AG09319 (cell line): ENCODE measurements at places on chromosomes 1 and 21.

DNA sequence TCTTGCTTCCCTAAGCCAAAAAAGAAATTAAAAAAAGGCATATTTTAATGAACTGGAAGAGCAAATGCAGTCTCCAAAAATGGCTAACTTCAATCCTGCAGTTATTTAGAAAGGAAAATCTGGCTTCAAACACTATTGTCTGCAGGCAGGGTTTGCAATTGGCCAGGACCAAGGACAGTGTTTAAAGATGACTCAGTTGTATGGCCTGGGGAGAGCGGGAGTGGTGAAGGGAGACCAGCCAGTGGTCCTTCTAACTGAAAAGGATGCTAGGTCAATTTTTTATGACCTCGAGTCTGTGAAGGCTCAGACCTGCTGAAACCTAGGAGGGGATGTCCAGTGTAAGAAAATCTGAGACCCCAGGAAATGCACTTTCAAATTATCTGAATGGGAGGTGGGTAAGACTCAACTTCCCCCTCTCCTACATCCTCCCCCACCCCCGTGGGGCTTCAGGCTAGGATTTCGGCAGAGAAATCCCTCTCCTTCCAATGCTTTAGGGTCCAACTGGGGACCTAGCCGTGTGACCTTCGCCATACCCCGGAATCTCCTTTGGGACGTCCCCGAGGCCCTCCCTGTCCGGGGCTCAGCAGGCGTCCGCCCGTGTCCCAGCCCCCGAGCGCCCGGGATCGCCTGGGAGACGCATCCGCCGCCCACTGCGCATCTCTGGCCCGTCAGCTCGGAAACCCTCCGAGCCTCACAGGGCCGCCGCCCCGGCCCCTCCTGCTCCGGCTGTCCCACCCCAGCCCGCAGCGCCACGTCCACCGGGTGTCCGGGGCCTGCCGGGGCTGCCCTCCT is 602 bp upstream of the RIMKLA start:
- DNase-seq = no peak

DNA sequence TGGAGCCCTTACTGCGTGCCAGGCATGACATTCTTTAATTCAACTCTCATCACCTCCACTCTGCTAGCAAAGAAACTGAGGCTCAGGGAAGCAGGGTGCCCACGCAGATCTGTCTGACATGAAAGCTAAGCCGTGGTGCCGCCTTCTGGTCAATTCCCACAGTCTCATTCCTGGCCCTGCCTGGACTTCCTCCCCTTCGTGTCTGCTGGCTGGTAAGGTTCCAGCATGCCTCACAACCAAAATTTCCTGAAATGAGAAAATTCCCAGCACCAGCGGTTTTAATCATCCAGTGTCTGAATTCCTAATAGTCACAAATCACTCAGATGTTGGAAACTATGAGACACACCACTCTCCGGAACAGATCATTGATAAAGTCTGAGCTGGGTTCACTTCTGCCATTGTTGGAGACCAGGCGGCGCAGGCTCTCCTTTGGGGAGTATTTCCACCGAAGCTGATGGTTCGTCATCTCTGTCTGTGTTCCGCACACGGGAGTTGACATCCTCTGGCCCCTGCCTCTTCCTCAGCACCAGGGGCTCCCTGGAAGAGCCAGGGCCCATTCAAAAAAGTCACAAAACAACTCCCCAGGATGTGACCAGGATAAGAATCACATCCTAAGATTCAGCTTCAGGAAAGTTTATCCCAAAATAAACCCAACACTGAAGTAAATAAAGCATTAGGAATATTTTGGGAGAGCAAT is 167.7 kb downstream of the PLPP3 start:
- DNase-seq = peak; percentile 40

DNA sequence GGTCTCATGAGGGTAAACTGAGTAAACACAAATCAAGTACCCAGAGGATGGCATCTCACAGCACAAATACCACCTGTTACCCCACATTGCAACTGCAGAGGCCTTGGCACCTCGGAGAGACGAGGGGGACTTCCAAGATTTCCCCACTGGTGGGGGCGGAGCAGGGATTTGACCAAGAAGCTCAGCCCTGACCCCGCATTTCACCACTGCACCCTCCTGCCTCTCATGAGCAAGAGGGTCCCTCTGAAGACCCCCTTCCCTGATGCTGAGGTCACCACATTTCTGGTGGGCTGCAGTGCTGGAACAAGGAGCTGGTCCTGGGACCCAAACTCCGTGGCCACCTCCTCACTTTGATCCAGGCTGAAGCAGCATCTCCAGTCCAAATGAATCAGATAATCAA is 342.4 kb downstream of the NPHP4 start:
- DNase-seq = no peak

DNA sequence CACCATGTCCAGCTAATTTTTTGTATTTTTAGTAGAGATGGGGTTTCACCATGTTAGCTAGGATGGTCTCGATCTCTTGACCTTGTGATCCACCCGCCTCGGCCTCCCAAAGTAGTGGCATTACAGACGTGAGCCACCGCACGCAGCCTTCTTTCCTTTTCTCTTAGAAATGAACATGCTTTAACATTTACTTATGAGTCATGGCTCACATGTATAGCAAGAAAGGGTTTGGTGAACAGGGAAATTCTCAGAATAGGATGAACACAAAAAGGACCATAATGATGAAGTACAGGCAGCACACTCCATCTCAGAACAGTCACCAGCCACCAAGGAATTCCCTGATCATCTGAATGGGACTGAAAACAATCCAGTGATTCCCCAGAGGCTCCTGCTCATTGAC is 9.4 kb upstream of the VAMP4 start:
- DNase-seq = no peak

DNA sequence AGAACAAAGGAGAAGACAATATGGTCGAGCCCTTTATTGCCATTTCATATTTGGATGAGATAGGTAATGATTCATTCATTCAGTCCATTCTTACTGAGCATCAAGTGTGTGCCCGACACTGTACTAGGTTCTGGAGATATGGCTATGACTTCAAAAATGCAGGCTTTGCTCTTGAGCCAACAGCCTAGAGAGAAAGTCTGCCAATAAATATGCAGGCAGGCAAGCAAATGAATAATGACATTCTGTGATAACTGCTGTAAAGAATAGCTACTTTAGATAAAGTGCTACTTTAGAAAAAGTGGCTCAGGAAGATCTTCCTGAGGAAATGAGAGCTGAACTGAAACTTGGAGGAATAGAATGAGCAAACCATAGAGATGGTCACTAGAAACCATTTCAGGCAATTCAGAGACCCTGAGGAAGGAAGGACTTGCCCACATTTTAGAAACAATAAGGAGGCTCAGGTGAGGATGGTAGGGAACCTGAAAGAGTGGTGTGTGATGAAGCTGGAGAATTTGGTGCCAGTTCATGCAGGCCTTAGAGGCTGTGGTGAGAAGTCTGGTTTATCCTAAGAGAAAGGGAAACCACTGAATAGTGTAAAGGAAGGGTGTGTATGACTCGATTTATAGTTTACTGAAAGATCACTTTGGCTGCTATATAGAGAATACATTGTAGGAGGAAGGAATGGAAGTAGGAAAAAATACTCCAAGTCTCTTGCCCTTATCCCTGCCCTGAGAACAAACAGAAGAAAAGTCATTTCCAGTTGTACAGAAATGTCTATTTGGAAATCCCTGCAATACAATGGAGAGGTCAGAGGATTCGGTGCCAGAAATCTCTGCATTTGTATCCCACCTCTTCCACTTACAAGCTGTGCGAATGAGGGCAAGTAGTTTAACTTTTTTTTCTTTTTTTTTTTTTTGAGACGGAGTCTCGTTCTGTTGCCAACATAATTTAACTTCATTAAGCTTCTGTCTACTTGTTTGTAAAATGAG is 167.9 kb downstream of the VPS13D start:
- no peak for DNase-seq

DNA sequence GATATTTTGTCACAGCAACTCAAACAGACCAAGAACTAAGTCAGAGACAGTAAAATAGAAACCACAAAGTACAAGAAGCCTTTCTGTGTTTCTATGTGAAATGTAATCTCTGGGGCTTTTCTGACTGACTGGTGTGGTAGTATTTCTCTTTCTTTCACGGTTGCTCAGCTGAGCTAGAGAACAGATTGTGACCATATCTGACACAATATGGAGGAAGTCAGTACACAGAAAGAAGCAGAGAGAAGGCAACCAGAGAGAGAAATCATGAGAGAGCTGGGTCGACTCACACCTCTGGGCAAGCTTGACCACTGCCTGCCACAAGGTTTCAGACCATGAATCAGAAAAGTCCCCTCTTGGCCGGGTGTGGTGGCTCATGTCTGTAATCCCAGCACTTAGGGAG is 208.9 kb upstream of the GREM2 start:
- DNase-seq = no peak

DNA sequence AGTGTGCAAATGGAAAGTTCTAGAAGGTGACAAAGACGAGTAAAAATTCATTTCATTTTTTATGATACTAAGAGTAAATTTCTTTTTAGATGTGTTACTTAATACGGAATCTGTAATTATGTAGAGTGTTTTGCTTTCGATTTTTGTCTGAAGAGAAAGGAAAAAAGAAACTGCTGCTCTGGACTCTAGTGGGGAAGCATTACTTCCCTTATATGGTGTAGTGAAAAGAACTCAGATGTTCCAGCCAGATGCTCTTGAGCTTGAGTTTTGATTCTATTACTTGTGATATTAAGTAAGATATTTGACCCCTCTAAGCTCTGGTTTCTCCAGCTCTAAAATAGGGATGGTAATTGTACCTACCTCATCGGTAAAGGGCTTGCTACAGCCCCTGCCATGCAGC is 12.2 kb upstream of the GPR161 start:
- DNase-seq = no peak

- DNase-seq = no peak
These were observed 203.3 kb downstream of the PTPRU start for GRCh38 chr1:29439615-29440014.

GRCh38 chr21:42089093-42089631 is 18.0 kb downstream of the UMODL1 start:
- no peak for DNase-seq

GRCh38 chr1:38476111-38476849 is 383.3 kb downstream of the RRAGC start:
- DNase-seq = no peak

DNA sequence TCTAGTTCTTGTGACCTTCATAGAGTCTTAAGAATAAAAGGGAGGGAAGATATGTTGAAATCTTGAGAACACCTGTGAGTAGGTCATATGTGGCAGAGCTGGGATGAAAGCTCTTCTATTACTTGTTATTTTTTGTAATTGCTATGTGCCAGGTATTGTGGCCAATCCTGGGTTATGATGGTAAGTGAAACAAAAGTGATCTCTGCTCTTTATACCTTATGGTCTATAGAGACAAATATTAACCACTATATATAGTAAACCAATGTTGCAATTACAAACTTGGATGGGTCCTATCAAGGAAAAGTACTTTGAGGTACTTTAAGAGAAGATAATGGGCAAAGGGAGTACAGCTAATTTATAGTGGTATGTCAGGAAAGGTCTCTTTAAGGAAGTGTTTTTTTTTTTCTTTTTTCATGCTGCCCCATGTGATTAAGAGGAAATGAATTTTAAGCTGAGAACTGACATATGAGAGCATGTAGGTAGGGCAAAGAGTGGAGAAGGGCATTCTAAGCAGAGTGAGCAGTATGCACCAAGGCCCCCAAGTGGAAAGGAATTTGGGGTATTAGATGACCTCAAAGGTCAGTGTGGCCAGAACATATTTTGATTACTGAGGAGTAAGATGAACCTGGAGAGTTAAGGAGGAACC is 43.3 kb downstream of the POU2F1 start:
- no peak for DNase-seq

- no peak for DNase-seq
These were observed 992.7 kb downstream of the TTLL7 start for GRCh38 chr1:83006271-83006670.

GRCh38 chr1:89942825-89943658 is 51.9 kb upstream of the ZNF326 start:
- DNase-seq = no peak

GRCh38 chr1:150560011-150560438 is 10.8 kb downstream of the ADAMTSL4 start:
- DNase-seq = no peak

GRCh38 chr1:54805466-54805865 is 4.3 kb upstream of the TTC22 start:
- no peak for DNase-seq

- no peak for DNase-seq
These were observed 7.0 kb downstream of the ERI3 start for GRCh38 chr1:44348061-44348485.

DNA sequence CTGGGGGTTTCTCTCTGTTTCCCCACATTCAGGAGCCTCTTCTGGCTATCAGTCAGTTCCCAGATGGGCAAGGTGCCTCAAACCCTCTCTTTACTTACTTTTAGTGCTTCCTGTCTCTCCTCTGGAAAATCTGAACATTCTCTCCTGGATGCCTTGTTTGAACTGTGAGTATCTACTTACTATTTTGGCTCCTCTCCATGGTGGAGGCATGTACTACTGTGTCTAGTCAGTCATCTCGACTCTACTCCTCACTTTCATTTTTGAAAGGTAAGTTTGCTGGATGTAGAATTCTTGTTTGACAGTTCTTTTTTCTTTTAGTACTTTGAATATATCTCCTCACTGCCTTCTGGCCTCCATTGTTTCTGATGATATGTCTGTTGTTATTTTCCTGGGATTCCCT is 70.9 kb upstream of the FAM78B start:
- no peak for DNase-seq
